ENCODE measurements at places on chromosomes 7 and 10.

DNA sequence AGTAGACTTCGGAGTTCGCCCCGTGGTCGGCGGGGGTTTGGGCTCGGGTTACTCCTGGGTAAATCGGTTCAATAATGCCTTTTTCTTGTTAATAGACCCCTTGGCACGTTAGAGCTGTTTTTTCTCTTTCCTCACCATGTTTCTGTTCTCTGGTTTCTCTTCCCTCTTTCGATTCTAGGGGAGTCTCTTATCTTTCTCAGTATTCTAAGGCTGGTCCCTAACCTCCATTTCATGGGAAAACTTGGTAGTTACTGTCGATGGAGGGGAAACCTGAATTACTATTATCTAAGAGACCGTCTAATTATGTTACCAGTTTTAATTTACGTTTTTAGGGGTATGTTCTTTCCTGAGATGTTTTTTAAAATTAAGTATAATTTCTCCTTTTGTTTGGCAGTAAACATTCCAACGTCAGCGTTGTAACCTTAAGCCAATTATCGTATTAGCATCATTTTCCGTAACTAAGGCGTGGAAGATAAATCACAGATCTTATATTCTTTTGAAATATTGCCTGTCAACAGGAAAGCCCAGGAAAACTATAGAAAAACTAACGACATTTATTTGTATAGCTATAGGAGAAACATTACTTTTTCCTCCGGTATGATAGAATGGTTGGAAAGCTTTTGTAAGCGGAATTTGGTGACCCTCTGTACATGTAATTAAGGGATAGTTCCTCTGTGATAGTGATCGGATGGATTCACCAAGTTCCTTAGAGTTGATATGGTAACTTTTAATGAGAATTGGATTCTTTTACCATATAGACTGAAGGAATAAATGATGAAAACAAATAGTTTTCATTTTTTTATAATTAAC, 847 bp downstream of the BTAF1 start:
- DNase-seq: peak; percentile 40

GRCh38 chr10:6877336-6877721, 297.3 kb upstream of the PRKCQ start:
- no peak for DNase-seq

GRCh38 chr10:101453791-101454718, 100.1 kb downstream of the BTRC start:
- DNase-seq: peak; percentile 64

- DNase-seq: no peak
These were observed 21.6 kb downstream of the MEST start for GRCh38 chr7:130513447-130513846.

DNA sequence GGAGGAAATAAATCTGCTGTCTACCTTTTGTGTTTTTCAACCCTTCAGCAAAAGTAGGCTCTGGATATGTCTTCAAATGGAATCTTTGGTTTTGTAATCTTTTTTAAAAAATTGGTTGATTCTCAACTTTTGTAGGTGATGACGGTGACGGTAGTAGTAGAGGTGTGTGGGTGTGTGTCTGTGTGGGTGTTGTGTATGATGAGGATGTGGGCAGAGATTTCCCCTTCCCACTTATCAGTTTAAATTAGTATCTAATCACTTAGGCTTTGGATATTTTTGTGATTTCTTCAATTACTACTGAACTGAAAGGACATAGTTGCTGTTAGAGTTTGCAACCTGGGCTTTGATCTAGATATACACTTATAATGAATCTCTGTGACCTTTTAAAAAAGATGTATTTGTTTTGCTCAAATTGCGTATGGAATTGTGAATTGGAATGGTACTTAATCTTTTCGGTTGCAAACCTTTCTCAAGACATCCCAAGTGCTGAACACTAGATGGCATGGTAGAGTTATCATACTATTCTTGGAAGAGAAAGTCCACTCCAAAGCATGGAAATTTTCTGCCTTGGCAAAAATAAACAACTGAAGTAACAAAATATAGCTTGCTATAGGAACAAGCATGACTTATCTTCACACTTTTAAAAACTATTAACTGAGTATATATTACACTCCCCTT, 51.9 kb upstream of the A1CF start:
- no peak for DNase-seq

- DNase-seq: no peak
These were observed 60.7 kb downstream of the VCL start for GRCh38 chr10:74058658-74059057.

- no peak for DNase-seq
These were observed 25.1 kb upstream of the FAM20C start for GRCh38 chr7:167090-167855.

DNA sequence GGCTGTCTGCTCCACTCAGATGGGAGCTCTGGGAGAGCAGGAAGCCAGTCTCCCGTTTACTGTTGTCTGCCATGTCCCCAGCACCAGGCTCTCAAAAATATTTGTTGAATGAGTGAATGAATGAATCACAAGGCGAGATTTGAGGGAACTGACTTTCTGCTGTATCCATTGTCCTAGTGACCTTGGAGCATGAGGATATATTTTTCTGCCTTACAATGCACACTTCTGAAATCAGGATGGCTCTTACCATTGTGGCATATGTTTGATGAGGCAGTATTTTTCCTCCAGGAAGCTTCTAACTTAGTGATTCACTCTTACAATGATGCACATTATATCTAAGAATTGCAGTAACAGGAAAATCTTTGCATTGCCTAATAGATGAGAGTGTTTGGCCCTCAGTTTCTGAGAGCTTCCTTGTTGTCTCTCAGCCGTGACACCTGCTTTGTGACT, 136.4 kb downstream of the RPS24 start:
- no peak for DNase-seq

DNA sequence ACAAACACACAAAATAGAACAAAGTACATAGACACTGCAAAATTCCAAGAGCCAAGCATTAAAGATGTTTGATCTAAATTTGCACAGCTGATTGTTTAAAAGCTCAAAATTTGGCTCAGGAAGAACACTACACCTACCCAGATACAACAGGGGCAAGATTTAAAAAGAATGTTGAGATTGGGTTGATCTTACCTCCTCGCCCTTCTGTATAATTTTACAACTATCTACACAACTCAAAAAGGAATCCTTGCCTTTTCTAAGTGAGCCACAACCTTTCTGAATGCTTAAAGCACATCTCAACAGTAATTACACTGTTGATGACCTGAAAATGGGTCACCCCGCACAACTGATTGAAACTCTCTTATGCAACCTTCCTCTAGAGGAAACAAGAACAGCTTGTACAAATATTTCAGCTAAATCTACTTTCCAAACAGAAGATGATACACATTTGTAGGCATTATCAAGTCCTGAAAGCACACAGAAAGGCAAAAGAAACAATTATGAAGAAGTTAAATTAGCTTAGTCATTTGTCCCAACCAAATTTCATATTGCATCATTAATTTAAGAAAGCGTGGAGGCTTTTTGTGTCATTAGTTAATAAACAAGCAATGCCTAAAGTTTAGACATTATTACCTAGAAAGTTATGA, 75.5 kb downstream of the UBE2H start:
- no peak for DNase-seq

DNA sequence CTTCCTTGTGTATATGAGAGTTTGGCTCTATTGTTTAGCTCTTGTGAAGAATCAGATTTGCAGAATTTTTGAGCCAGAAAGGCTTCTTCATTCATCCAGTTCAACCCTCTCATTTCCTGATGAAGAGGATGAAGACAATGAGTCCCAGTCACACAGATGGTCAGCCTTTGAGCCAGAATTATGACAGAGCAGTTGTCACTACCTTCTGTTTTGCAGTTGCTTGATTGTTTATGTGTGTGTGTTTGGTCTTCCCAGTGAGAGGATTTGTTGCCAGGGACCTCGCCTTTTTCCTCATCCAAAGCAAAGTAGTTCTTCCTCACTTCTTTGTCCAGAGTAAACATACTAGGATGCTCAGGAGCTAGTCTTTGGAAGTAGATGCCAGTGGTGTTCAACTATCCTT, 15.6 kb downstream of the MDFIC start:
- DNase-seq: no peak

- DNase-seq: no peak
These were observed 22.8 kb downstream of the NSMCE4A start for GRCh38 chr10:121952226-121952625.

DNA sequence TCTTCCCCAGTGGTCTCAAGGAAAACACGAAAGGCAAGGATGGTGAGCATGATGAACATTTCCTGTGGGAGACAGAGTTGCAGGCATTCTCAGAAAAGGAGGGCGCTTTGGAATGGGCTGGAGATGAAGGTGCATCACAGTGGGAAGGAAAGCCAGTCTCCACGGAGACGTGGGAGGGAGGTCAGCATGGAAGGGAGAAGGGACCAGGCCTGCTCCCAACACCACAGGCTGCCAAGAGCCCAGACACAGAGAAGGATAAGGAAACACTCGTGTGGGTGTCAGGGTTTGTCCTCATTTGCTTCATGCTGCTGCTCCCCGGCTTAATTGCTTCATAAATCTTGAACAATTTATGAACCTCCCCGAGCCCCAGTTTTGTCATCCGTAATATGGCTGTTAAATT, 231.5 kb upstream of the ZNF32 start:
- DNase-seq: no peak

DNA sequence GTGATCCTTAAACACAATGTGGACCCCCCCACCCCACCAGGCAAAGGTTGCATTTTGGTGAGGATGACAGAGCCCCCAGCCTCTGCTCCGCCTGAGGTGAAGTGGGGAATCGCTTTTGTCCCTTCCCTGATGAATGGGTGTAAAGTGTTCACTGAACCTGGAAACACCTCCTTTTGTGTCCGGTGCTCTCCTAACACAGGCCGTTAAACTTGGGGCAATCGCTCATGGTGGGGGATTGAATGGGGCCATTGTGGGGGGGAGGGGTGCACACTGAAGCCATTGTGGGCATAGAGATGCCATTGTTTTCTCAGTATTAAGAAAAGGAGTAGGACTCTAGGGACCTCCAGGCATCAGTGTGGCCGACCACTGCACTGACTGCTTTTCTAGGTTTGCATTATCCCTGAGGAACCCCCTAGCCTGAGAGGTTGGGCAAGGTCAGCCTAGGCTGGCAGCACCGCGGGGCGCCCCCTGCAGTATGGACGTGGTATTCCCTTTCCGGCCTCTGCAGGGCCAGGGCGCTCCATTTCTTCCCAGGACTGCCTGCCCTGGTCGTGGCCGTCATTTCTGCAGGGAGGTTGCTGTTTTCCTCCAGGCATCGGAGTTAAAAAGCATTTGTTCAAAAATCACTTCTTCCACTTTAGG, 158.3 kb downstream of the TCF7L2 start:
- peak; percentile 15 for DNase-seq

- DNase-seq: no peak
These were observed 249.8 kb upstream of the TCF7L2 start for GRCh38 chr10:112700215-112700671.

- DNase-seq: no peak
These were observed 92.1 kb downstream of the SIRT1 start for GRCh38 chr10:67976292-67977245.

DNA sequence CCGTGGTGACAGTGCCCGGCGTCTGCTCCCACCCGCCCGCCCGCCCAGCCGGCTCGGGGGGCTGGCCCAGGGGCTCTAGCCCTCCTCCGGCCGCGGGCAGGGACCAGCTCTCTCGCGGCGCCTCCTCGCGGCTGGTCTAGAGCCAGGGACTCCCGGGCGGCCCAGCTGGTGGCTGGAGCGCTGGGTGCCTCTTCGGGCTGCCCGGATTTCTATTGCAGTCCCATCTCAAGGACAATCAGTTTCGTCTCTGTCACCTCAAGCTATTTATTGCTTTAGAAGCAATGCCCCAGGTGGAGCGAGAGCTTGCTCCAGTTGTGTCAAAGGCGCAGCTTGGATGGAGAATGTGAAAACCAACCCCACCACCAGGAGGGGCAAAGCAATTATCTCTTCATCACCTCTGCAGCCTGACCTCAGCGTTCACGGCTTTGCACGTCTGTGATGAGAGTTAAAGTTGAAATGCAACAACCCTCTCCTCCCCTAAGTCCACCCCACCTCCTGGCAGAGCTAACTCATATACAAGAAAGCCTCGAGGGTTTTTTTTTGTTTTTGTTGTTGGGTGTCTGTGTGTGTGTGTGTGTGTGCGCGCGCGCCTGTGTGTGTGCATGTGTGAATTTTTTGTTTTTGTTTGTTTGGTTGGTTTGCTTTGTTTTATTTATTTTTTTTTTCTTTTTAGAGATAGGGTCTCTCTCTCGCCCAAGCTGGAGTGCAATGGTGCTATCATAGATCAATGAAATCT, at the start of gene ITGA8:
Gene ITGA8, minus strand, starts transcription at position 24 of the 736 bp plus-strand sequence. CDS start 151 bp downstream, outside the sequence.
- DNase-seq: peak; percentile 43

DNA sequence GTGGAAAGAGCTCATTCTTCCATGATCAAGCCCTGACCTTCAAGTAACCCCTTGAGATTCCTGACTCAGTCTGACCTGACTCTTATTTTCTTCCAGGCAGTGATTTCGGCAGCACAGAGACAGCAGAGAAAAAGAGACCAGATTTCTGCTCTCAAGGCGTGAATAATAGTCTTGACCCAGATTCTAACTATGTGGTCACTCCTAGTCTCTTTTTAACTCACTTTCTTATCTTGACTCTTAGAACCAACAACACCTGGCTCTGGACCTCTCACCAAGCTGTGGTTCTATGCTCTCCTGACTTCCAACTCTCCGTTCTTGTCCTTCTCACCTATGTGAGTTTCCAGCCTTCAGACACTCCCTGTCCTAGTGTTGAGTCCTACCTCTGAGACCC, 36.9 kb upstream of the KDM7A start:
- no peak for DNase-seq

DNA sequence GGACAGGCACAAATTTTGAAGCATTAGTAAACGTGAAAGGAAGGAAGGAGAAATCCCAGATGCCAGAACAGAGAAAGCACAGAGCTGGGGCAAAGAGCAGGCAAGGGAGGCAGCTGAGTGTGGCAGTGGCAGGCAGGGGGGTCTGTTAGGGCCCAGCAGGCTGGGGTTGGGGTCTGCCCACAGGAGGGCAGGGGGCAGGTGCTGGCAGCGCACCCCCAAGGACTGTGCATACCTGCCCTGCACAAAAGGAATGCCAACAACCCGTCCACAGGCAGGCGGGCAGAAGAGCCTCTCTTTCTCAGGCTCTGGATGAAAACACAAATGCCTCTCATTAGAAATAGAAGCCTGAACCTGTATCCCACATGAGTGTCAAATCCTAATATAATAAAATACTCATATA, 552.3 kb downstream of the PTPRN2 start:
- no peak for DNase-seq

- no peak for DNase-seq
These were observed 8.4 kb downstream of the RAB18 start for GRCh38 chr10:27512548-27512947.

DNA sequence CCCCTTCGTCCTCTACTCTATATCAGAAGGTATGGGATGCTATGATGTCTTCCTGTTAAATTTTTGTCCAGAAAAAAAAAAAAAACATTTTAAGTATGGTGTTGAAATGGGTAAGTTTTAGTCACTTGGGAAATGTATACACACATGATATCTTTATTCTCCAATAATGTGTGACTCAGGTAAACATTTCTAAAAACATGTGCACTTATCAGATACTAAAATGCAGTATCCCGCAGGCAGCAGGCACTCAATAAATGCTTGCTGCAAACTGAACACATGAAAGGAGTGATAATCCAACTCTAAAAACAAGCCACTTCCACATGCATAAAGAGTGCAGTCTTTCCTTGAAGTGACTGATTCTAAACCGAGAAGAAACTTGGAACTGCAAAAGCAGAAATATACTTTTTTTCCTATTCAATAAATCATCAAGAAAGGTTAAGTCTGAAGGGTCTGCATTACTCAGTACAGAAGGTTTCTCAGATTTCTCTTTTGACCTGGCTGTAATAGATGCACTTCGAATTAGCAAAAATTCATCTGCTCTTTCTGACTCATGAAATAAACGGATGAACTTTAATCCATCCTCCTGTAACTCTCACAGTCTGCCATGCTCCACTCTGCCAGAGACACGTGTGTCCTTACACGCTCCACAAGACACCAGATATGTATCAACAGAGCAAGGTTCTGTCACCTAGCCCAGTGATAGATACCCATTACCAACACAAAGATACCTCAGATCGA, 84.0 kb downstream of the HIPK2 start:
- DNase-seq: no peak

Data from hematopoietic multipotent progenitor cell treated with erythropoietin and hydrocortisone succinate and interleukin-3 and kit ligand, for 15 days (in vitro differentiated cells).